ENCODE measurements at places on chromosomes 4 and X.

DNA sequence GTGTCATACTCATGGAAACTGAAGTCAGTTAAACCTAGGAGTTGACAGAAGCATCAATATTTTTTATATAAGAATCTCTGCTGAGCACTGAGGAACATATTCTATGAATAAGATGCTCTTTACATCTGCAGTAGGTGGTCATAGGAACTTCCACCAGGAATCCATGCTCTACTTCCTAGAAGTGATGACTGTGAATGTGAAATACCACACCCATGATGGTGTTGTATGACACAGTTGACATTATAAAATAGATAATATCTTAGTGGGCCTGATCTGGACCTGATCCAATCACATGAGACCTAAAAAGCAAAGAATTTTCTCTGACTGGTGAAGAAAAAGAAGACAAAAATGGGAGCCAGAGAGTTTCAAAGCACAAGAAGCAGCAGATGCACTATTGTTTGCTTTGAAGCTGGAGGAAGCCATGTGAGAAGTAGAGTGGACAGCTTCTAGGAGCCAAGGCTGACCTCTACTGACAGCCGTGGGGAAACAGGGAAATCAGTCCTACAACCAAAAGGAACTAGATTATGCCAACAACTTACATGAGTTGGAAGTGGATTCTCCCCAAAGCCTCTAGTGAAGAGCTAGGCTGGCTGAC, 68.6 kb upstream of the HS3ST1 start:
- no peak for DNase-seq

- DNase-seq: no peak
These were observed 141.8 kb downstream of the EVC2 start for GRCh38 chr4:5566526-5566925.

DNA sequence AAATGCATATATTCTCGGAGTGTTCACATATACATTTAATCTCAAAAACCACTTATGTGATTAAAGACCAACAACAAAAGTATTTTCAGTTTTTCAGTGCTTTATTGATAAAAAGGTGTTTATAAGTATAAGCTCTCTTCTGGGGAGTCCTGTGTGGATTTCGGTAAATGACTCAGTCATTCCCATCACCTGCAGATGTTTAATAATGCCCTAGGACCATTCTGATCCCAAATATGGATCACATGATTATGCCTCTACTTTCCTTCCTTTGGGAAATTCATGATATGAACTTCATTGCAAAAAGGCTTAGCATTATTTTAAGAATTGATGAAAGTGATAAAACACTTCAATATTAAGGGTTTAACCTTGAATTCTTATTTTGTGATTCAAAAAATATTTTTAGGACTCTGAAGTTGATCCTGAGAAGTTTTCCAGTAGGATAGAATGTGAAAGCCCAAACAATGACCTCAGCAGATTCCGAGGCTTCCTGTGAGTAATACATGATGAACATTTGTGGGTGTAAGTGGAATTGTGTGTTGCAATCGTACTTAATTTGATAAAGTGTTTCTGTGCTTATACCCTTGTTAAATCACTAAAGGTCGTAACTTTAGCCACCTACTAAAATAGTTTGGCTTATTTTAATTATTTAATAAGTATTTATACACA, 40.2 kb downstream of the ATP10D start:
- no peak for DNase-seq

GRCh38 chr4:41133454-41134018, 80.8 kb downstream of the APBB2 start:
- no peak for DNase-seq

DNA sequence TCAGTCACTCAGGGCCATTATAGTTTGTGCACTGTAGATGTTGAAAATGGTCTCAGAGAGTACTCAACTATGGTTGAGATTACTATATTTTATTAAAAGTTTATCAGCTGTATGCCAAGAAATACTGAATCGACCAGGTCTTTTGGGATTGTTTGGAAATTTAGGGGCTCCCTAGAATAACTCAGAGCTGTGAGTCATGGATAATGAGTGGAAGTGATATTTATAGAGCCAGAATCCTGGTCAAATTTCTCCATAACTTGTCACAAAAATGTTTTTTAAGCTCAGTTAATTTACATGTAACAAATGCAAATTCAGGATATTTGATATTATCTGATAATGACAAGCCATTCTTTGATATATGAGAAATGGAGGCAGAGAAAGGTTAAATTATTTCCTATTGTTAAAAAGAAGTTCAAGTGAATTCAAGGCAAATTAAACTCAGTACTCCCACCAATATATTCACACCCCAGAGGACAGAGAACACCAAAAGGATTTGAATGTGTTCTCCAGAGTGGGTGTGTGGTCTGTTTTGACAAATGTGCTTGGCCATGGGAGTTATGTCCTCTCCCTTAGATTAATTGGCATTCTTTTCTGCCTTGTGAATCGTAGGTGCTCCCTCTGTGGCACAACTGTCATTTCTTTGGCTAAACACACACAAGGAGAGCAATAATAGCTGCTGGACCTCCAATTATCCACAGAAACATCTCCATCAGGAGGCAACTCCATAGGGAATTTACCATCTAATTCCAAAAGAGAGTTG, 37.7 kb downstream of the ARHGAP24 start:
- no peak for DNase-seq

DNA sequence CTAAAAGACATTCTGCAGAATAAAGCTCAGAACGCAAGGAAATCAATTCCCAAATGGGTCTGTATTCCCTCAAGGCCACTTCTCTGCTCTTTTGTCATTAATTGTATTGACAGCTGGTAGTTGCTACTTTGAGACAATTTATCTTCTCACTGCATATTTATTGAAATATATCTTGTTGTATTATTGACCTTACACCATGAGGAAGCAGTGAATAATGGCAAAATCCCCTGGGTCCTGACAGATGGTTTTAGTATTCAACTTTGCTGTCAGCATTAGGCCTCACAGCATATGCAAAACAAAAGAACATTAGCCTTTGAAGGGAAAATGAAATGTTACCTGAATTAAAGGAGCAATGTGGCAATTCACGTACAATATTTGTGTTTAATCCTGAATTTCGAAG, 406.1 kb upstream of the TRAM1L1 start:
- DNase-seq: peak; percentile 51

- no peak for DNase-seq
These were observed 179.6 kb downstream of the GRID2 start for GRCh38 chr4:92483341-92483740.

DNA sequence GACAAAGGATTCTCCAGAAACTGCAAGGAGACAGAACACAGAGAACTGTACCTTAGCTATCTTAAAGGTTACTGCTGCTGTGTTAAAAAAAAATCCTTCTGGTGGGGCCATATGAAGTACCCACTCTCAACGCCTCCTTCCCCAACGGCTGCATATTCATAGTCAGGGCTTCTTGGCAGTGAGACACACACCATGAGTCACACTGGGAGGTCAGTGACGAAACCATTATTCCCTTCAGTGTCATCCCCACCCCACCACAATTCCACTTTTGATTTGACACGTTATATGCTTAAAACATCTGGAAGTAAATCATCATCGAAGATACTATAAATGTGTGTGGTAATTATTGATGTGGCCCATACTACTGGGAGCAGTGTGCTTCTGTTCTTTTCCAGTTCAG, 271.5 kb downstream of the LDB2 start:
- DNase-seq: no peak

DNA sequence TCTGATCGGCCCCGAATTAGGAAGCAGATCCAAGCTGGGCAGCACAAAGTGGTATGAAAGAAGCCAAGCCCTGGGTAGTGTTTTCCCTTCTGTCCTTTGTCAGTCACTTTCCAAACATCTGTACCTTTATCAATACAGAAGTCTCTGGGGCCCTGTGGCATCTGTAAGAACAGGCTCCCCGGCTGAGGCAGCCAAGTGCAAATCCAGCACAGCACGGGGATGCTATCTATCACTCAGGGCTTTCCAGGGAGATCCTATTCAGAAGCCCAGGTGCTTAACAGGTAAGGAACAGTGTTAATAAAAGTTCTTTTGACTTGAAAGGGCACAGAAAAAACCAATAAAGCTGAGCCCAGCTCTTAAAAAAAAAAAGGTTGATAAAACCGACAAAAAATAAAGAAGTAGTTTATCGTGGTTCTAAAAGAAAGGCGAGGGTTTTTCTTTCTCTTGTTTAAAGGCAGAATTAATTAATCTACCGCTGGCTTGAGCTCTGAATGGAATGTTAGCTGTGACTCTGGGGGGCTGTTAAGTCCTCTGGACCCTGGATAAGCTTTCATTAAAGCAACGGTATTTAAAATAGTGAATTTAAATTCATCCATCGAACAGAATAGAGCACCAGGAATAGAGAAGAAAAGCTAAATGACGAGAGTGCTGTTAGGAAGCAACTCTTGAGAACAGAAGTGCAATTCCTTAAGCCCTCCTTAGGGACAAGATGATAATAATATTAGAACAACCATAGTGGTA, 119.1 kb upstream of the GATB start:
- no peak for DNase-seq

DNA sequence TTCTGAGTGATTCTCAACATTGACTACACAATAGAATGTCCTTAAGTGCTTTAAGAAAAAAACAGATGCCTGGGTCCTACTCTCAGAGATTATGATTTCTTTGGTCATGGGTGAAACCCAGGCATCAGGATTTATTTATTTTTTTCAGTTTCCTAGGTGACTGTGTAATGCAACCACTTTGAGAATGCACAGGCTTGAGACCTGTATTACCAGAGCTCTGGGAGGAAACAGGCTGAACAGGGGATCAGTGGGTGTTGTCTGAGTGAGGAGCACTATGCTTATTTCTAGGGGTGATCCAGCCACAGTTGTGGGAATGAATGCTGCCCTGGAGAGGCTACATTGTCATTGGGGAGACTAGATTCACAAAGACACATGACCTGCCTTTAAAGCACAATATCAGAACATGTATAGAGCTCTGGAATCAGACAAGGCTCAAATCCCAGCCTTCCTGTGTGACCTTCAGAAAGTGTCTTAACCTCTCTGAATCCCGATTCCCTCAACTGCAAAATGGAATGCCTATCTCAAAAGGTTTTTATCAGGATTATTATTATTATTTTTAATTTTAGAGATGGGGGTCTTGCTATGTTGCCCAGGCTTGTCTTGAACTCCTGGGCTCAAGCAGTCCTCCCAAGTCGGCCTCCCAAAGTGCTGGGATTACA, 61.6 kb upstream of the PRPS1 start:
- DNase-seq: no peak

DNA sequence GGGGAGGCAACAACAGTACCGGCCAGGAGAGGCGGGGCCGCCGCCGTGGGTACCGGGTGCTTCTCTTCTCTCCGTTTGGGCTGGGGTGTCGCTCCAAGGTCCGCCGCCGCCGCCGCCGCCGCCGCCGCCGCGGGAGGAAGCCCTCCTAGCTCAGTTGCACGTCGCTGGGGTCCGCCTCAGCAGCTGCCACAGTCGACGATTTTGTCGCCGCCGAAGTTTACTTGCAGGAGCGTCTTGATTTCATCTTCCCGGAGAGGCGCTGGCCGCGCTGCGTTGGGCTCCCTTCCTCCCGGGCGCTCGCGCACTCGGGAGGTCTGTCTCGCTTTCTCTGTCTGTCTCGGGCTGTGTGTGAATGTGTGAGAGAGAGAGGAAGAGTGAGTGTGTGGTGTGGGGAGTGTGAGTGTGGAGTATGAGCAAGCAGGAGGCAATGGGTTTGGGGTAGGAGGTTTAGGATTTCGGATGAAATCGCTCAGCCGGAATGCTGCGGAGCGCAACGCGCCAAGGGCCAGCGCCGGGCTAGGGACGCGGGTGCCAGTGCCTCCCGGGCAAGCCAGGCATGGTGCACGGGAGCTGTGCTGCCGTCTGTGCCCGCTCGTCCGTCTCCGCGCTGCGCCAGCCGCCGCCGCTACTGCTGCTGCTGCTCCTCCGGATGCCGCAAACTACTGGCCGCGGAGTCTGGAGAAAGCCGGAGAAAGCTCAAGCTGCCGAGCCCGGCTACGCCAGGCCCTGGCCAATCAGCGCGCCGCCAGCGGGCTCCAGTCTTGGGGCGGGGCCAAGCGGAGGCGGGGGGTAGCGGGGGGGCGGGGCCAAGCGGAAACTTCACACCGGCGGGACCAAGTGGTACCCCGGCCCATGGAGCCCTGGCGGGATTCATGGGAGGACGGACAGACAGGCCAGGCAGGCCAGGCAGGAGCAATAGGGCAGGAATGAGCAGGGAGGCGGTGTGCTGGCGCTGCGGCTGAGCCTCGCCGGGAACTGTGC, at the start of gene PCDH19:
Gene PCDH19 (minus strand): TSS at position 664 of the 981 bp plus-strand sequence. CDS start 1,676 bp downstream, outside the sequence.
- DNase-seq: peak; percentile 69

DNA sequence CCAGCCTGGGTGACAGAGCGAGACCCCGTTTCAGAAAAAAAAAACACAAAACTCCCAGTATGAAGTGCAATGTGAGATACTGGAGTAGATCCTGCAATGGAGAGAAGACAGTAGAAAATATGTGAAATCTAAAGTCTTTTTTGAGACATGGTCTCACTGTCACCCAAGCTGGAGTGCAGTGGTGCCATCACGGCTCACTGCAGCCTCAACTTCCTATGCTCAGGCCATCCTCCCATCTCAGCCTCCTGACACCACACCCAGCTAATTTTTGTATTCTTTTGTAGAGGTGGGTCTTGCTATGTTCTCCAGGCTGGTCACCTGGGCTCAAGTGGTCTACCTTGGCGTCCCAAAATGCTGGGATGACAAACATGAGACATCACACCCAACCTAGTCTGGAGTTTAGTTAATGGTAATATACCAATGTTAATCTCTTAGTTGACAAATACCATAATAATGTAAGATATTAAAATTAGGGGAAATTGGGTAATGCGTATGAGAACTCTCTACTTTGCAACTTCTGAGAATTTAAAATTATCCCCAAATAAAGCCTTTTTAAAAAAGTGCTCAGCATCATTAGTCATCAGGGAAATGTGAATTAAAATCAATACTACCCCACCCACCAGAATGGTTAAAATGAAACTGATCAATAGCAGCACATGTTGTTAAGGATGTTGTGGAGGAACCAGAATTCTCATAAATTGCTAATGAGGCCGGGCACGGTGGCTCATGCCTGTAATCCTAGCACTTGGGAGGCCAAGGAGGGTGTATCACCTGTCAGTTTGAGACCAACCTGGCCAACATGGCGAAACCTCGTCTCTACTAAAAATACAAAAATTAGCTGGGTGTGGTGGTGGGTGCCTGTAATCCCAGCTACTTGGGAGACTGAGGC, 15.0 kb downstream of the RBMX start:
- no peak for DNase-seq

- no peak for DNase-seq
These were observed 466.3 kb downstream of the PPARGC1A start for GRCh38 chr4:23423540-23423939.

- no peak for DNase-seq
These were observed 27.2 kb downstream of the TMSB4X start for GRCh38 chrX:13001961-13002671.

DNA sequence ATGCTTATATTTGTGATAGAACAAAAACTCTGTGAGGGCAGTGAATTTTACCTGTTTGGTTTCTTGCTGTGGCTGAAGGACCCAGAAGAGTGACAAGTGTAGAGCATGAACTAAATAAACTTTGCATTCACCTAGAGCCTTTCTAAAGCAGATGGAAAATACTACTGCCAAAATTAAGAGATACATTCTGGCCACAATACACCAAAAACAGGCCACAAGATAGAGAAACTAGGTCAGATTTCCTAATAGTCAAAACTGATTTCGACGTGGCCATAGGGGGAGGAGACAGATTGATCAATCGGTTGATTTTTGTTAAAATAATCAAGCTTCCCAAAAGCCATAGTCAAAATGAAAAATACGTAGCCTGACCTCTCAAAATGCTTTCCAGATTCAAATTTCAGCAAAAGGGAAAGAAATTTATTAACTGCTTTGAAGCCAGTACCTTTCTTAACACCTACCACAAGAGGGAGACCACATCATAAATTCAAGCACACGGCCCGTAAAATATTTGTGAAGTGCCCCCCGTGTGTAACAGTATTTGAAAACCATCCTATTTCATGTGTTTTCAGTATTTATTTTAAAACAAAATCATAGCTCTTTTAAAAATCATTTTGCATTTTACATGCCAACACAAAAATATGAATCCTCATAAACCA, 132.4 kb downstream of the CORIN start:
- DNase-seq: no peak
